HFFc6 (cell line): ENCODE measurements at places on chromosomes 5 and 9. TPM values are rescaled to one million over a fixed set of nuclear protein-coding genes. Genes with fewer than 3 reads are reported as not detected.

The SLC36A3 gene
- total RNA-seq, result not detected in 3 replicates

The MYOT gene
- not detected in 2 replicates for total RNA-seq

The ERAP2 gene
- total RNA-seq, result 0.28 to 1.4 TPM (median 0.66 TPM) in 3 replicates

The KCNMB1 gene
- total RNA-seq, result not detected in 3 replicates

- peaks cover 52% of the 10 kb centered on the region for H3K36me3 ChIP-seq
- H3K4me1 ChIP-seq, result peaks cover 19% of the 10 kb centered on the region
- peaks cover 18% of the 10 kb centered on the region for H3K27me3 ChIP-seq
- H3K4me3 ChIP-seq, result no peak overlapping the region
- no peak overlapping the region for H3K27ac ChIP-seq
- no peak for DNase-seq
Observed at GRCh38 chr5:1466631-1467265, 21.5 kb upstream of the SLC6A3 start.

- peaks cover 31% of the 10 kb centered on the region for H3K4me1 ChIP-seq
- H3K27me3 ChIP-seq, result peaks cover 2% of the 10 kb centered on the region
- peak overlapping the region; percentile 97 for H3K27ac ChIP-seq
Observed at GRCh38 chr9:96418920-96419690, 935 bp upstream of the ZNF367 start.
